ENCODE measurements at places on chromosomes 2 and 18. TPM values are rescaled to one million over a fixed set of nuclear protein-coding genes. Genes with fewer than 3 reads are reported as not detected.
A peak's percentile ranks its signal among the peaks of the same experiment; 100 is the strongest.

DNA sequence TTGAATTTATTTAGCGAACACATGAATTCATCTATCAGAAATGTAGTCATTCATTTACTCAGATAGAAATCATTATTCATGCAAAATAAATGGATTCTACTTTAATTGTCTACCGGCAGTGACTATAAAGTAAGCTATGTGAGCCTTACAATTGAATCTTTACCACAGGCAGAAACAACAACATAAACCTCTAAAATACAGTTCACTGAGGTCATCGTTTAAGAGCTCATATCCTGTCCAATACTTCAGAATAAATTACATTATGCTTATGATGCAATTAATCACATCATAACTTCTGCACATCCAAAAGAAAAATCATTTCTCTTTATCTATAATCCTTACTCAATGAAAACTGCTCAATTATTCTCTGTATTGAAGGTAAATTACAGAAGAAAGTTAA, 244.7 kb downstream of the HNMT start:
- DNase-seq, result peak; percentile 66

GRCh38 chr2:84906108-84906899, 848 bp downstream of the TMSB10 start:
- DNase-seq, result no peak

DNA sequence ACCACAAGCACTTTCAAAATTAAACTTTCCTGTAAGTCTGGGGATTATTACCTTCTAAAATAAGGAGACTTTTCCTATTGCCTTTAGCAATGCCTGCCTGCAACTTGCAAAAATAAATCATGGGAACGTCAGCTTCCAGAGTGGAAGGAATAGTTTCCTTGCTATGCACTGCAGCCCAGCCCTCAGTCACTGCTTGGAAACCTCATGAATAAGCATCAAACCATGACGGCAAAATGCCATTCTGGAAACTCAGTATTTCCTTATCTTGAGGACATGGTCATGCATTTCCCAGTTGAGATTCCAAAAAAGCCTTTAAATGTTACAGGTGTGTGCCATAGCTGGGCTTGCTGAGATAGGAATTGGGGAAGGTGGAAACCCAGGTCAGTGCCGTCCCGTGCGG, 84.2 kb upstream of the OTOS start:
- peak; percentile 39 for DNase-seq

GRCh38 chr18:32081881-32082280, 9.8 kb upstream of the RNF138 start:
- DNase-seq, result no peak

XDH gene
- total RNA-seq, result 6.1 TPM

NEU2 gene
- not detected for total RNA-seq

ANKRD23 gene
- 0.79 TPM for total RNA-seq

CFAP210 gene
- not detected for total RNA-seq

EML6 gene
- total RNA-seq, result 0.53 TPM

STEAP3 gene
- total RNA-seq, result 8.1 TPM

GRCh38 chr2:176473177-176473576, 203.9 kb downstream of the MTX2 start:
- peak; percentile 95 for DNase-seq

- DNase-seq, result no peak
Measured at GRCh38 chr2:69589973-69590652, 53.4 kb downstream of the AAK1 start.

GRCh38 chr2:143125717-143126116, 3.5 kb upstream of the ARHGAP15 start:
- no peak for DNase-seq

GRCh38 chr18:77087393-77088141, 45.0 kb downstream of the MBP start:
- DNase-seq, result no peak

GRCh38 chr18:22734105-22734661, 198.9 kb upstream of the RBBP8 start:
- DNase-seq, result no peak

DNA sequence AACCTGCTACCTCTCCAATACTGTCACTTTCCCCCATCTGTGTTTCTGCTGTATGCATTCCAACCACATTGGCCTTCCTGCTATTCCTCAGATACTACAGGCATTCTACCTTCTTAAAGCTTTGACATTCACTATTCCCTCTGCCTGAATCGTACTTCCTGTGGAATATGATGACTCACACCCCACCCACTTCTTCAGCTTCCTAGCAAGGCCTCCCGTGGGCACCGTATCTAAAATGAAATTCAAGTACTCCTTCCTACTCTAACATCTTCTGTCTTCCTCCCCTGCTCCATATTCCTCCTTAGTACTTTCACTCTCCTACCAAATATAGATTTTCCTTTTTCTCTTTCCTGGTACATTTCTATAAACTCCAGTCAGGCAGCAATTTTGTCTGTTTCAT, 710.4 kb downstream of the RNF144A start:
- peak; percentile 25 for DNase-seq

Measured in bronchial epithelial cell (primary cell).